Pancreas (tissue), 10 donors: ENCODE measurements at places on chromosomes 7 and 10. TPM values are rescaled to one million over a fixed set of nuclear protein-coding genes. Genes with fewer than 3 reads are reported as not detected.

ENO4 gene
- total RNA-seq: 0.71 TPM

GHRHR gene
- not detected for total RNA-seq

COL13A1 gene
- 0.53 TPM for total RNA-seq

TMEM176A gene
- total RNA-seq: 19.6 TPM

TSPAN33 gene
- 6.9 TPM for total RNA-seq

SYCE1 gene
- total RNA-seq: 1.7 TPM

EBLN1 gene
- not detected for total RNA-seq

CPN1 gene
- not detected for total RNA-seq

ANKRD22 gene
- total RNA-seq: 2.3 TPM

PRSS1 gene
- 48,696 TPM for total RNA-seq

PDE6C gene
- total RNA-seq: not detected

TRIM50 gene
- total RNA-seq: 12.4 TPM

C10orf67 gene
- total RNA-seq: 0.12 TPM

CYP3A4 gene
- total RNA-seq: 3.0 TPM

SHTN1 gene
- 22.4 TPM for total RNA-seq

ADCYAP1R1 gene
- 0.78 TPM for total RNA-seq

SLC26A5 gene
- total RNA-seq: not detected

CDC14C gene
- total RNA-seq: not detected

UFSP1 gene
- 2.4 TPM for total RNA-seq

GATA3 gene
- total RNA-seq: 0.12 TPM

ETV1 gene
- total RNA-seq: 6.7 TPM

OR13A1 gene
- total RNA-seq: not detected
